ENCODE measurements at places on chromosomes 12 and 14.

DNA sequence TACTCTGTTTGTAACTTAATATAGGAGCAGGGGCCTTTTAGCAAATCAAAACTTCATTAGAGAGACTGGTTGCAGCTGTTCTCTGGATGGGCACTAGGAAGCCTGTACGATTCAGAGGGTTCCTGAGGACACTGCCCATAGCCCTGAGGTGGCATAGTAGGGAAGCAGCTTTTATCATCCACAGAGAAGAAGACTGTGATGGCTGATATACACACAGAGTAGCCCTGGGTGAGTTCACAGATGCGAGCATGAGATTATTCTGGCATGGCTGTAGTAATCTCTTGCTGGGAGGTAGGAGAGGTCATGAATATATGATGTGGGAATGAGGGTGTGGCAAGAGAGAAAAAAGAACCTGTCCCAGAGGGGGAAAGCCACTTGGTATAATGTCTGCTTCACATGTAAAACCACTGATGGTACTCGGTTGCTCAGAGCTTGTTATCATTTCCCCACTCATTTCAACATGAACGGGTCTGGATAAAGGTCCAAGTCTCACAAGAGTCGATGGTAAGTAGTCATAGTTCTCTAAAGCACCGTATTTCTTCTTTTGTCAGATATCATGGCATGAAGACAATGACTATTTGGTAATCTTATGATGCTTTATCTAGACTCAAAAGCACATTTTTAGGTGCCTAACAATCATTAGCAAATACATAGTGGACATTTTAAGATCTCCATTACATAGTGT lies 52.0 kb downstream of the PEBP1 start:
- no peak for DNase-seq

DNA sequence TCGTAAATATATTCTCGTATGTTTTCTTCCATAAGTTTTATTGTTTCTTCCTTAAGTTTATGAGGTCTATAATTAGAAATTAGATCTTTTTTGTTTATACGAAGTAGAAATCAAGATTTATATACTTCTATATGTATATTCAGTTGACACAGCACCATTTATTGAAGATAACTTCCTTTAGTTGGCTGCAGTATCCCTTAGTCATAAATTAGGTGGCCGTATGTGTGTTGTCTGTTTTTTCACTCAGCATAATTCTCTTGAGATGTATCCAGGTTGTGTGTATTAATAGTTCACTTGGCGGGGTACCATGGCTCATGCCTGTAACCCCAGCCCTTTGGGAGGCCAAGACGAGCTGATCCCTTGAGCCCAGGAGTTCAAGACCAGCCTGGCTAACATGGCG lies 40.5 kb downstream of the CFAP54 start:
- no peak for DNase-seq

- no peak for DNase-seq
Observed at GRCh38 chr12:94488463-94488862, 28.8 kb upstream of the CEP83 start.

GRCh38 chr14:78967111-78967809 lies 797.1 kb downstream of the NRXN3 start:
- no peak for DNase-seq

- no peak for DNase-seq
Observed at GRCh38 chr12:63995512-63995911, 151.0 kb downstream of the SRGAP1 start.

- no peak for DNase-seq
Observed at GRCh38 chr12:132043770-132044467, 94.2 kb downstream of the EP400 start.

DNA sequence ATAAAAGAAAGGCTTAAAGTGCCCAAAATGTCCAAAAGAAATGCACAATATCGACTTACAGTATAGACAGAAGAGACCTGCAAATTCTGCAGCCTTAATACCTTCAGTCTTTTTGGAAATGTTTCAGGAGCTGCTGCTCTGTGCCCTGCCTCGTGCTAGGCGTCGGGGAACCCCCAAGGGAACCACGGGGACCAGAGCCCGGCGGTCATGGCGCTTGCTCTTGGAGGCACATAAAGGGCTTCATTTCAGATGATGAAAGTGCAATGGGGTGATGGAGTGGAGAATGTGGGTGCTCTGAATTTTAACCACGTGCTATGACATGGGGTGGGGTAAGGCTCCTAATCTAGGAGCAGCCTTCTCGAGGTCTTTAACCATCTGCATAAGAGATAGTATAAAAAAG lies 14.8 kb upstream of the AACS start:
- no peak for DNase-seq

GRCh38 chr14:54719406-54719805 lies 152.5 kb downstream of the SAMD4A start:
- DNase-seq = no peak

DNA sequence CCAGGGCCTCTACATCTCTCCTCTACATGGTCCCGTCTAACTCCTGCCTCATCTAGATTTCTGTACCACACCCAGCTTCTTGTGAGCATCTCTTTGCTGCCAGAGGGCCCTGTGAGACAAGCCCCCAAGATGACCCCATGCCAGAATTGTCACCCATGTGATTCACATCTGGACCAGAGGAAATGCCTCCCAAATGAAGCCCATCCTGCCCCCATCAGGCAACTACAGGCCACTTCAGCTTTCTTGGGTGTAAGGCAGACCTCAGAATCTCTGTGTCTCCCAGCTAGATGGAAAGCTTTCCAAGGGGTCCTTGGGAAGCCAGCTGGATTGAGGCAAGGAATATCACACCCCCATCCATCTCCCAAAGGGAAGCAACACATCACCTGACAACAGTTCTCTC lies 9.3 kb upstream of the OAS3 start:
- no peak for DNase-seq

- DNase-seq = no peak
Observed at GRCh38 chr12:70660620-70661219, 23.5 kb upstream of the PTPRB start.

DNA sequence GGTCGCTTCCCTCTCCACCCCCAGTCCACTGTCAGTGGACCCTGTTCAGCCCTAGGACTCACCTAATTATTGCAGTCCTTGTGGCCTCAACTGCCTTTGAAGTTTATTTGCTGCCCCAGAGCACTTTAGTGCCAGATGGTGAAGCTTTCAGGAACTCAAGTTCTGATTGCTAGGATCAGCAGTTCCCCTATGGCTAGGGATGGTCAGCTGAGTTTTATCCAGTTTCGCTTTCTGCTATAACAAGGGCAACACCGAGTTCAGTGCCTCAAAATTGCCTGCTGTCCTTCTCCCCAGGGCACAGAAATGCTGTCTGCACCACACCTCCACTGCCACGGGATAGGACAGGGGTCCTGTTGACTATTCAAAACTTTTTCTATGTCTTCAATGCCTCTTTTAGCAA lies 295.0 kb downstream of the GPHN start:
- no peak for DNase-seq

- no peak for DNase-seq
Observed at GRCh38 chr14:86654558-86655184, 1124.7 kb downstream of the FLRT2 start.

- DNase-seq = no peak
Observed at GRCh38 chr12:121779422-121779895, 14.0 kb downstream of the RHOF start.

GRCh38 chr14:67413806-67414769 lies 2.1 kb upstream of the PLEK2 start:
- DNase-seq = no peak

DNA sequence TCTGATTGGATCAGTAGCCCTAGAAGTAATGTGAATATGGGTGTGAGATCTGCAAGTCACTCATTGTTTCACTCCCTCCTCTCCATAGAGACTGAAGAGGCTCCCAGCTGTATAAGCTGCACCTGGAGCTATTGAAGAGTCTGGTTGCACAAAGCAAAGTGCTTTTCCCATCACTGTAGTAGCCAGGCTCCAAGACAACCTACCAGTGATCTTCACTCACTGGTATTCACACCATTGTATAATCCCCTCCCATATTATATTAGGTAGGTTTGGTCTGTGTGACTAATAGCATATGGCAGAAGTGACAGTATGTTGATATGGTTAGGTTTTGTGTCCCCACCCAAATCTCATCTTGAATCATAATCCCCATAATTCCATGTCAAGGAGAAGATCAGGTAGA lies 64.4 kb downstream of the ZFC3H1 start:
- DNase-seq = no peak

GRCh38 chr12:15856097-15856982 lies 25.8 kb upstream of the STRAP start:
- DNase-seq = peak; percentile 41

DNA sequence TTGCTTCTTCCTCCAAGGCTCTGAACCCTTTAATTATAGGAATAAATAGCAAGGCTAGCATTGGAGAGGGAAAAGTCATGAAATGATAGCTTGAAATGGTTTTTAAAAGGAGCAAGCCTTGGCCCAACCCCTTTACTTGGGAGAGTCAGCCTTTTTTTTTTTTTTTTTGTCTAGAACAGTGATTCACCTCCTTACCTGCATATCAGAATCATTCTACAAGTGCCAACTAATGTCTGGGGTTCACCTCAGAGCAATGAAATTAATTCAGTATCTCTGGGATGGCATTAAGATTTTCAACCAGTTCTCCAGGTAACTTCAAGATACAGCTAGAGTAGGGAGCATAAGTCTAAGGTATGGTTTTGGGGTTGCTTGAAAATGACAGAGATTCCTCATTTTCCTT lies 41.3 kb upstream of the TMTC2 start:
- DNase-seq = no peak

GRCh38 chr14:55313480-55313879 lies 42.3 kb downstream of the FBXO34 start:
- no peak for DNase-seq

DNA sequence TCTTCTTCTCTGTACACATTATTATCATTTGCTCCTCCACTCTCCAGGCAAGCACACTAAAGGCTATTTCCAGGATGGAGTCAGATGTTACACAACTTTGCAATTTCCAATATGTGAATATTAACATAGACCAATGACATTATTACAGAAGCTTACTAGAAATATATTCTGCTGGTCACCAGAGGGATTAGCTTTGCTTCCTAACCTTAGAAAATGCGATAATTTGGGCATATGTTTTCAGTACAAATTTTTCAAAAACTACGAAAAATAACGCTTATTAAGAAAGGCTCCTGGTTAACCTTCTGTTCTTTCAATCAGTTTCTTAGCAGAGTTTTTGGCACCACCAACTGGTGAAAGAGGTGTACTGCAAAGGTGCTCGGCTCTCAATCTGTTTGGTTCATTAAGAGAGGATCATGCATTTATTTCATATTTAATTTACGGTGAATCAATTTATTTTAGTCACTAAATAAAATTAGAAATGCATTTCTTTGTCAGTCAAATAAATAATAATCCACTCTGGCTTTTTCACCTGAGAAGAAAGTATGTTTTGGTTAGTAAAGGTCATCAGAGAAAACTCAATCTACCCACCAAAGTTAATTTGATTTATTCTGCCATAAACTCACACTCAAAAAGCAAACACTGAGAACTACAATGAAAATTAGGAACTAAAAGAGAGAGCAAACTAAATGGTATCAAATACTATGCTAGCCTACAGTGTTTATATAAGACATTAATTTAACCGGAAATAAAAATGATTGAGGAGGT lies 39.2 kb downstream of the EFCAB11 start:
- DNase-seq = peak; percentile 32

- DNase-seq = no peak
Observed at GRCh38 chr12:100460702-100461101, 13.0 kb upstream of the NR1H4 start.

DNA sequence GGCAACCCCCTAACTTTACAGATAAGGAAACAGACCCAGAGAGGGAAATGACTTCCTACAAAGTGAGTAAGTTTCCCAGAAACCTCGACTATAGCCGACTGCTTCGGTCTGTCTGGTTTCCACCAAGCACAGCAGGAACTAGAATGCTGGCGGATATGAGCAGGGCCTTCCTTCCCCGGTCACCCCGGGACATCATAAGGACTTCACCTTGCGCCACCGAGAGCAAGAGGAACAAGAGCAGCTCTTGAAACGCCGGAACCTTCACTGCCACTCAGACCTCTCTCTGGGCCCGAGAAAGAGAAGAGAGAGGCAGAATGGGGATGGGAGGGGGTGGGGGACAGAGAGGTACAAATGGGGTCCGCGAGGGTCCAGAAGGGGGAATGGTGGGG lies 29.4 kb upstream of the GPR68 start:
- DNase-seq = no peak

GRCh38 chr12:16112612-16113560 lies 164.6 kb downstream of the SLC15A5 start:
- no peak for DNase-seq

GRCh38 chr12:22242726-22243125 lies 91.8 kb downstream of the ST8SIA1 start:
- no peak for DNase-seq

DNA sequence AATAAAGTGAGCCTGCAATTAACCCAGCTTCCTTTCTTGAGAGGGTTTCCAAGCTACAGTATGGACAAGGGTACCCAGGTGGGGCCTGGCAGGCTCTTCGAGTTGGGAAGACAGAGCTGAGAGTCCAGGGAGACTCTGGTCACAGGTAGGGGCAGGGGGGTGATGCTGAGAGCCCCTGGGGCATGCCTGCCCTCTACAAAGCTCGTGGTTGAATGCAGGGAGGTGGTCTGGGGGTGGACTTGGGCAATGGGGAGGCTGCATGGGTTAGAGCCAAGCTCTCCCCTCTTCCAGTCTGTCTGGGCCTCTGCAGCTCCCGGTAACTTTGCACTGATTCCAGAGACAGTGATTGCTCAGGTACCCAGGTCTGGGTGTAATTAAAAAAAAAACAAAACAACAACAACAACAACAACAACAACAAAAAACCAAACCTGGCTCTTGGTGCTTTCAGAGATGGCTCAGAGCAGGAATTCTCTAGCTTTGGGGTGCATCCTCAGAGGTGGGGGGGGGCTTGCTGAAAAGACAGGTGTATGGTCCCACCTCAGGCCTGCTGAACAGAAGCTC lies 30.8 kb upstream of the PPP2R5C start:
- DNase-seq = no peak

DNA sequence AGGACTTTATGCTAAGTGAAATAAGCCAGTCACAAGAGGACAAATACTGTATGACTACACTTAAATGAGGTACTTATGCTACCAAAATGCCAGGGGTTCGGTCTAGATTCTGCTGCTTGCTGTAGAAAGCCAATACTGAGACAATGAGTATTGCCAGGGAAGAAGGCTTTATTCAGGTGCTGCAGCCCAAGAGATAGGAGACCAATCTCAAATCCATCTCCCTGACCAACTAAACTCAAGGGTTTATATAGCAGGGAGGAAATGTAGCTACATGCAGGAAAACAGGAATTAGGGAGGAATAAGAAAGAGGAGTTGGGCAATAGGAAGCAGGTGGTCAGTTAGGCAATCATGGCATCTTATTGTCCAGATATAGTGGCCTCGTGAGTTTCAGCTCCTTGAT lies 12.2 kb upstream of the FICD start:
- no peak for DNase-seq

DNA sequence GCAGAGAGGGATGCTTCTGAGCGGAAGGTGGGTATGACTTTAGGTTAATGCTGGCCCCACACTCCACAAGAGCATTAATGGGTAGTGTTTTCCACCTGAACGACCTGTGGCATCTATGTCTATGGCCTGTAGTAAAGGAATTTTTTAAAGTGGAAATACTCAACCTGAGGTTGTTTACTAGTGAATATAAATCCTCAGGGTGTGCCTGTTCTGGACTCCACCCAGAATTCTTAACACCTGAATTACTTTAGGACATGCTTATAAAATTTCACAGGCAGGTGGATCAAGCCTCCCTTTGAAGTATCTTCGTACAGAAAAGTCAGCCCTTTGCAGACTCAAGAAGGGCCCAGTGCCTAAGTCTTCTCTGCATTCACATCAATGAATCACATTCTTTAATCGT lies 196.1 kb downstream of the ESR2 start:
- no peak for DNase-seq

GRCh38 chr14:65033181-65033580 lies 46.5 kb downstream of the FNTB start:
- DNase-seq = no peak

Data from effector CD4-positive, alpha-beta T cell (primary cell).